ENCODE measurements at places on chromosomes 3 and 15.

- DNase-seq: no peak
These were observed 127.6 kb upstream of the AZI2 start for GRCh38 chr3:28476194-28476593.

GRCh38 chr3:57079474-57079831, 19.0 kb downstream of the SPATA12 start:
- no peak for DNase-seq

DNA sequence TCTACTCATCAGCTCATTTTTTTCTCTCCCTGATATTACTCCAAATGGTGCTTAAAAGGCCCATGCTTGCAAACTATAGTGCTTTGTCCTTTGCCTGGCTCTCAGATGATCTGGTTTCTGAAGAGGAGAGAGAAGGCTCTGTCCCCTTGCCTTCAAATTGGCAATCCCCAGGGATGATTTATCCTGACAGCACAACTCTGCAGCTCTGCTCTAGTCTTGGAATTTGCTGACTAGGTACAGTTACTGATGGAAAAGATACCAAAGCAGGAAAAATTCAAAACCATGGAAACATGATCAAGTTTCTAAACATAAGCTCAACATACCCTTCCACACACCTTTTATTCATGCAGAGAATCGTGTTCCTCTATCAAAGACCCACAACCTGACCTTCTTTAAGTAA, 106.7 kb upstream of the CADPS start:
- DNase-seq: no peak

DNA sequence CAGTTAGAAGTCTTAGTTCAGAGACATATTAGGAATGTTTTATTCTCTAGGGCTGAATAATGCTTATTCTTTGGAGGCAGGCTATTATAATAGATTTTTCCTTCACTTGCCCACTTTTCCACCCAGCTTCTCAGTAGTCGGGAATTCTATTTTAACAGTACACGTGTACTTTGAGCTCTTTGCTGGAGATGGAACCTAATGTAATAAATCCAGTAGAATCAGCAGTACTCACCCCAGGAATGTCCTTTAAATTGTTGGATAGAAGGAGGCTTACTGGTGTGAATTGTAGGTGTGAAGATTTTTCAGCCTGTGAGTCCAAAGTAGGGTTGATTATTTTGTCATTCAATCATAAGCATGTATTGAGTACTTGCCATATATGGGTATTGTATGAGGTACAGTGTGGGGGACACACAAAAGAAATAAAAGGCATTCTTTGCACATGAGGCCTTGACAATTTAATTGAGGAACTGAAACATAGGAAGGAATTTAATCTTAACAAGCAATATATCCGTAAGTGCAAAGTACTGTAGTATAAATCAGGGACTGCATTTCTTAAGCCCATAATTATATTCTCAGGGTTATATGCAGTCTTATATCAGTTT, 29.5 kb upstream of the MGA start:
- DNase-seq: no peak

DNA sequence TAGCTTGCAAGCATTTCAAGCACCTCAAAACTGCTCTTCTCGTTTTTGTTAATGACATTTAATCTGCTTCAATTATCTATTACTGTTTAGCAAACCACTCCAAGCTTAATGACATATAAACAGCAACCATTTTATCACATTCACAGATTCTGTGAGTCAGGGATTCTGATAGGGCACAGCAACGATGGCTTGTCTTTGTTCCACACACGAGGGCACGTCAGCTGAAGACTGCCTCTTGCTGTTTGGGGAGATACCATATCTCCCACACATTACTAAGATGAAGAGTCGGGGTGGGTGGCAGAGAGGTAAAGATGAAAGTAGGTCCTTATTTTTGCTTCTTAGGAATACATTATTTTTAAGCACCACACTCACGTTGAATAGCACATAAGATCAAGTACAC, 19.3 kb downstream of the CPOX start:
- no peak for DNase-seq

DNA sequence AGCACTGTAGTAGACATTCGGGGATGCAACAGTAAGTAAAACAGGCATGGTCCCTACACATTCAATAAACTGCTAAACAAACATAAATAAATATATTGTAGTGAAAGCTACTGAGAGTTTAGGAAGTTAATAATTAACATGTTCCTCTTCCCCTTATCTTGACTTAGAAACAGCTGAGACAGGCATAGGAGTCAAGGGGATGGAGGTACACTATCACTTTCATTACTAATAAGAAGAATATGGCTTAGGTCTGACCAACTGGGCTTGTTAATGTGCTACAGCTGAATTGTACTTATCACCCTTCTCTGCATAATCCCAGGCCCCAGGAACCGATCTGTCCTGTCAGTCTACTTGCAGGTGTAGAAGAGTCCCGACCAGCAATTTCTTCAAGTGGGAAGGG, 116.3 kb upstream of the DAZL start:
- no peak for DNase-seq

Data from activated CD4-positive, CD25-positive, alpha-beta regulatory T cell (primary cell).